ENCODE measurements at places on chromosomes 5 and 9. TPM values are rescaled to one million over a fixed set of nuclear protein-coding genes. Genes with fewer than 3 reads are reported as not detected.

GRCh38 chr5:94544875-94545547, 73.4 kb downstream of the KIAA0825 start:
- DNase-seq: no peak

- DNase-seq: no peak
Observed at GRCh38 chr5:56327809-56328208, 94.7 kb upstream of the ANKRD55 start.

SPINK13 gene
- total RNA-seq: not detected

DNA sequence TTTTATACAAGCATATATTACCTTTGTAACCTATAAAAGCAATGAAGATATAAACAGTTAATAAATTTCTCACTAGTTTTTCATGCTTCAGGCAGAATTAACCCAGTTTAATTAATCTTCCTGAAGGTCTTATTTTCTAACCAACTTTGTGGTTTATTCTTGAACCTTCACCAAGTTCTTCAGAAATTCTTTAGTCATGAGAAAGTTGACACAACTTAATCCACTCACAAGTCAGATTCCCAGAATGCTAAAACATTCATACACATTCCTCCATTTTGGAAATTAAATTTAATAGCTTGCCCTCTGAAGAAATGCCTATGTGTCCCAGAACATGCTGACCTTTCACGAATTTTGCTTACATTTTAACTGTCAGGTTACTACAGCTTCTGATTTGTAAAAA, 105.4 kb upstream of the PAM start:
- DNase-seq: peak; percentile 42

DNA sequence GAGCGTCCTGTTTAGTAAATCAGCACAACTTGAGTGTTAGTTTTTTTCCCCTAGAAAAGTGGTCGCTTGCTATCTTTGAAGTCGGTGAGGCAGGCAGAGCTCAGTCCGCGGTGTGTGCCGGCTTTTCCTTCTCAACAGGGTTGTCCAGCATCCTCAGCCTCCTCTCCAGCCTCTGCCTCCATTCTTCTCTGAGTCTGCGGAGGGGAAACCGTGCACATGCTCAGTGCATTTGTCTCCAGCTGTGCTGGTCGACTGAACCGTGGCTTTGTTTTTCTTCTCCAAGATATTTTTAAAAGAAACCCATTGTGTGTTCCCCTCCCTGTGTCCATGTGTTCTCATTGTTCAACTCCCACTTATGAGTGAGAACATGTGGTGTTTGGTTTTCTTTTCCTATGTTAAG, 25.3 kb downstream of the FAM240B start:
- no peak for DNase-seq

GRCh38 chr9:68431307-68431706, 74.9 kb downstream of the PGM5 start:
- no peak for DNase-seq

CDHR2 gene
- total RNA-seq: not detected

PFN3 gene
- total RNA-seq: not detected

SLCO6A1 gene
- under 0.01 TPM for total RNA-seq

SAP30L gene
- 14.8 TPM for total RNA-seq
